ENCODE measurements at places on chromosomes 6 and 20.

GRCh38 chr6:3259491-3259958 lies 778 bp downstream of the PSMG4 start:
- no peak for DNase-seq

GRCh38 chr20:34475979-34476736 lies 40.1 kb upstream of the DYNLRB1 start:
- no peak for DNase-seq

DNA sequence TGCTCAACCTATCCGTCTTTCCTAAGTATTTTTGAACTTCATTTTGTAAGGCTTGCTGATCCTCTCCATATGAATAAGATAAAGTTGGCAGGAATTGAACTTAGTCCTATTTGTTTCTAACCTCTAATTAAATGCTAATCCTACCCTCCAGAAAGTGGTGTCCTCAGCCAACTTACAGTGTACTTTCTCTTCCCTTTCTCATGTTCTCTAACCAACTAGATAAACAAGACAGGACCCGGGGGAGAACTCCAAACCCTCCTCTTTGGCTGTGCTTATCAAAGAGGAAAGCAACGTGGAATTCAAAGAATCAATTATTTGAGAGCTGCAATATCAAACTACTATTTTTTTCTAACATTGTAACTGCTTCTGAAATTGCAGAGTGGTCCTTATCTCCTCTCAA lies 56.5 kb upstream of the NRSN1 start:
- DNase-seq, result no peak

DNA sequence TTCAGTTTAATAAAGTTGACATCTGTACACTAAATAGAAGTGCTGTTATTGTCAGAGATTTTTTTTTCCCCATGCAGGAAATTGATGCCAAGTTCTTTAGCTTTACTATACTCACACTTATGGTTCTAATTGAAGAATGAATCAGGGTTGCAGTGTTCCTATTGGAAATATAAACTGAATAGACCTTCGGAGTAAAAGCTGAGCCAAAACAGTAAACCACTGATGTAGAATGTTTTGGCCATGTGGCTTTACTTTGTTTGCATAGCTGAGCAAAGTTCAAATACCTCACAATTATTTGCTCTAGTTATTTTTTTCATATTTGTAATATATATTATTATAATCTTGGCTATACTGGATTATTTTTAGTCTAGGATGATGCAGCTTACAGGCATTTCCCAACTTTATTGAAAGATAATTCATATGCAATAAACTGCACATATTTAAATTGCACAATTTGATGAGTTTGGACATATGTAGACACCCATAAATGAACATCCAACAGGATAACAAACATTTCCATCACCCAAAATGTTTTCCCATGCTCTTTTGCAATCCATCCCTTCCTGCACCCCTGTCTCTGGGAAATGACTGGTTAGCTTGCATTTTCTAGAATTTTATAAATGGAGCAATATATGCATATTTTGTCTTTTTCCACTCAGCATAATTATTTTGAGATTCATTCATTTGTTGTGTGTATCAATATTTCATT lies 105.8 kb upstream of the NOX3 start:
- DNase-seq, result no peak

DNA sequence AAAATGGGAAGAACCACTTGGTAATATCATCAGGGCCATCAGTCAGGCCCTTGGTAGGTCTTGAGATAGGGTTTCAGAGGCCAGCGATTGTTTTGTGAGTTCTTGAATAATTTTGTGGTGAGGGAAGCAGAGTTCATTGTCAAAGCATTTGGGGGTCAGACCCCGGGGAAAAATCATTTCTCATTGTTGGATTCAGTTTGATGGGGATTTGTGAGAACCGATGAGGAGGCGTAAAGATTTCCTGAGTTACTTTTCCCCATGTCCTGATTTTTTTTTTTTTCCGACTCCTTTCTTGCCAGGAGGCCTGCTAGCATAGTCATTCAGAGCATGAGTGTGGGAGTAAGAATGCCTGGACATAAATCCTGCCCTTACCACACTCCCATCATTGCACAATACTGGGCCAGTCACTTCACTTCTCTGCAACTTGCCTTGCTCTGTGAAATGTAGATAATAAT lies 60.3 kb downstream of the TSHZ2 start:
- no peak for DNase-seq

DNA sequence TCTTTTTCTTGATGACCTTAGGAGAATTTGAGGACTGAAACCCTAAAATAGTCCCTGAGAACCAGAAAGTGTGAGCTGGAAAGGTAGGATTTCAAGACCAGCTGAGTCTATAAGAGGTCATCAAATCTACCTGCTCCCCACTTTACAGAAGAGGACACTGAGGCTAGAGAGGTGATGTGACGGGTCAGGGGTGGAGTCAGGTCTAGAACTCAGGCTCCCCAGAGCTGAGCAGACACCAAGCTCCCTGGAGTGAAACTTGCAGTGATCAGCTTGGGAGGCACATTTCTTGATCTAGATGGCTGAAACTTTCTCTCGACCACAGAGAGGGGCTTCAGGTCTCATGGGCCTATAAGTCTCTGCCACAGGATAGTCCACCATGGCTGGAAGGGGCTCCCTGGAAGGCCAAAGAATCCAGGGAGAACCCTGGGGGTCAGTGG lies 55.1 kb downstream of the HNF4A start:
- DNase-seq, result no peak

- DNase-seq, result no peak
Observed at GRCh38 chr20:20992686-20993360, 113.3 kb downstream of the LINC00237 start.

DNA sequence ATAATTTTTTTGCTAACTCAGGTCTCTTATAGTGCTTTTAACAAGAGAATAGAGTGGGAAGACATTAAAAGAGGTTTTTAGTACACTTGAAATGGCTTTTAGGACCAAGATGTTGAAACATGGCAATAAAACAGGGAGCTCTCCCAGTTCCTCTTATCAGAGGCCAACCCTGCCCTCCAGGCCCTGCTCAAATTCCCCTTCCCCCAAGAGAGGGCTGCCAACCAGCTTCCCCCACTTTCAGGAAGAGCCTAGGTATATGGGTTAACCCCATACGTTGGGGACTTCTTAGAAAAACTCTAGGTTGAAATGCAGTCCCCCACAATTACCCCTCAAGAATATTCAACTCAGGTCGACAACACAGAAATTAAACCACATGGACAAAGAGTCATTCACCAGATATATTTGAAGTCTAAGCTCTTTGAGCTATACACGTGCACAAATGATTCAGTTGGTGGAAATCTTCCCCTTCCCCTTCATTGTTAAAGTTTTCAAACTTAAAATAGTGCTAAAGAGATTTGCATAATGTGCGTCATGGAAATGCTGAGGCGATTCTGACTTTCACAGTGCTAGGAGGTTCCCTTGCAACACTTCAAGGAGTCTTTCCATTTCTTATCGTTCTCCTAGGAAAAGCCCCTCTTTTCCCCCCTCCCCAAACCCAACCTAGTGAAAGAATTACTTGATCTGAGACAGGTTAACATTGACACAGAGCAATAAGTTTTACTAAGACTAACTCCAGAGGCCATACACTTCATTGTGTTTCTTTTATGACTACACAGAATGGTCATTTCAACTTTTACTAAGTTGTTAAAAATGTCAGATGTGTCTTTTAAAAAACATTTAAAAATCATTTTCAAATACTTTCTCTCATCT lies 49.8 kb upstream of the ENPP5 start:
- DNase-seq, result no peak

GRCh38 chr6:90497411-90497810 lies 89.5 kb downstream of the MAP3K7 start:
- DNase-seq, result no peak

GRCh38 chr20:24819331-24819965 lies 129.6 kb upstream of the CST7 start:
- no peak for DNase-seq

DNA sequence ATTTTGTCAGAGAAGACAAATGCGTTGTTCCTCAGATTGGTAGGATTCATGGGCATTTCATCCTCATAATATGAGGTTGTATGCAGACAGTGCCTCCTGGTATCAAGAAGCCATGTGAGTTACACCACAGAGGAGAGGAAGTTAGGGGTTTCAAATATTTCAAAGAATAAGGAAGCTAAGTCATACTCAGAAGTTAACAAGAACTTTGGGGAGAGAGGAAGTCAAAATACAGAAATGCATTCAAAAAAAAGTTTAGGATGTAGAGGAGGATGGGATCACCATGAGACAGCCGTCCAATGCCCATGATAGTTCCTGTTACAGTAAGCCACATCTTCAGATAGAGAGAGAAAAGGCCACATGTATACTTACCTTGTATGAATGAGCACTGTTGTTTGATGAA lies 22.3 kb downstream of the HLA-DOB start:
- no peak for DNase-seq

- DNase-seq, result no peak
Observed at GRCh38 chr6:106287215-106287614, 38.3 kb downstream of the ATG5 start.

- DNase-seq, result no peak
Observed at GRCh38 chr20:53602661-53603060, 9.0 kb upstream of the ZNF217 start.

GRCh38 chr6:112466373-112467151 lies 119.4 kb downstream of the RFPL4B start:
- no peak for DNase-seq

GRCh38 chr6:53441761-53442160 lies 93.0 kb upstream of the ELOVL5 start:
- DNase-seq, result no peak

- no peak for DNase-seq
Observed at GRCh38 chr6:24273096-24273870, 84.6 kb downstream of the DCDC2 start.

DNA sequence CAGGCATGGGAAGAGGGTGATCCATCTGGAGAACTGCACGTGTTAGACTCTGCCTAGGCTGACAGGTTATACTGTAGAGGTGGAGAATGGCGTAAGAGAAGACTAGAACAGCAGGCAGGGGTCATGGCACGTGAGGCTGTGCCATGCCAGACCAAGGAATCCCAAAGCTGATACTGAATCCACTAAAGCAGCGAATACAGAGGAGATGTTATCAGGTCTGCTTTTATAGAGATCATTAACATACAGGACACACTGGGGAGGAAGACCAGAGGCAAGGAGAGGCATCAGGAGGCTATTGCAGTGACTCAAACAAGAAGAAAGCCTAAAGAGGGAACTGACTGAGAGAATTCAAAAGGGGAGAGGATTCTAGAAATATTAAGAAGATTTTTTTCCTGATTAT lies 12.9 kb downstream of the PHACTR1 start:
- DNase-seq, result no peak

DNA sequence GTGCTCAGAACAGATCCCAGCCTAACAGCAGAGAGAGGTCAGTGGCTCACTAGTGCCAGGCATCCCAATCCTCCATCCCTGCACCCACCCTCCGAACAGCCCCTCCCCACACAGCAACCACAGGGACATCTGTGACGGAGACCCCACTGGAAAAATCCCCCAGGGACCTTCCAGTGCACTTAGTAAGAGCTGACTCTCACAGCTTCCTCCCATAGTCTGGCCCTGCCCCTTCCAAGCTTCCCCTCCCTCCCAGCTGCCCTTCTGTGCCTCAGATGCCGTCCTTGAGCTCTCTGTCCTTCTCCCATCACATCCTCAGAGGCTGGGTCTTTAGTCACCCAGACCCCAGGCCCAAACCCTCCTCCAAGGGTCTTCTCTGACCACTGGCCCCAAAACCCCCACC lies 9.7 kb upstream of the THBS2 start:
- DNase-seq, result no peak

- no peak for DNase-seq
Observed at GRCh38 chr20:49859807-49860206, 47.2 kb downstream of the SLC9A8 start.

DNA sequence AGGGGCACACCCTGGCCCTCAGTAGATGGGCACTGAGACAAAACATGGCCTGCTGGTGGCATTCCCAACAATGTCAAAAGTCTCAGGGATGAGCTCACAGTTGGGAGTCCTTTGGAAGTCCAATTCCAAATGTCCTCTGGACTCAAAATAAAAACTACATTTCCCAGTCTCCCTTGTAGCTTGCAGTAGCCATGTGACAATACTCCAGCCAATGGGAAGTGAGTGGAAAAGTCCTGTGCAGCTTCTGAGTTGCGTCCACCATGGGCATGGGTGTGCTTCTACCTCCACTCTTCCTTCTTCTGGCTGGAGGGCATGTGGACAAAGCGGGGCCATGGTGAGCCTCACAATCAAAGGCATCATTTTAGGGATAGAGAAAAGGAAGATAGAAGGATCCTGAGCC lies 5.8 kb upstream of the ADAM33 start:
- DNase-seq, result no peak

DNA sequence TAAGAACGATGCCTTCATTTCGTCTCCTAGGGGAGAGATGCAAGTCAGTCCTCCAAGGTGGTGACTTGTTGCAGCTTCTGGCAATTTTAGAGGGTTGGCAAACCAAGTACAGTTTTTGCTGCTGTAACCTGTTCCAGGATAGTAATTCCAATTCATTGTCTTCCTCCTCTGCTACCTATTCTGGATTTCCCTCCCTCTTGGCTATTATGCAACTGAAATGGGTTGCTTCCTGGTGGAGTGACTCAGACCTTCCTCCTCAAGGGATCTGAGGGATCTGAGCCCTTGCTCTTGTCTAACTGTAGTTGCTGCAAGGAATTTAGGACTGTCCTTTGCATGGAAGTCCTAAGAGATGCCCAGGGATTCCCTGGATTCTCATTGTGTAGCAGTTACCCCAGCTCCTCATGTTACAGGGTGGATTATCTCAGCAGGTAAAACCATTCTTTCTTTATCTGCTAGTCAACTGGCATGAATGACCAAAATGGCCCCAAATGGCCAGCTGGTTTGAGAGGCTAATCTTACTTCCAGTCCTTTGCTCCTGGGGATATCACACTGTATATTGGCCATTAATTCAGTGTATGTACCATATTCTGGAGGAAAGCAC lies 17.6 kb upstream of the ELMO2 start:
- no peak for DNase-seq

GRCh38 chr6:149923327-149923986 lies 536 bp upstream of the RAET1G start:
- DNase-seq, result no peak

DNA sequence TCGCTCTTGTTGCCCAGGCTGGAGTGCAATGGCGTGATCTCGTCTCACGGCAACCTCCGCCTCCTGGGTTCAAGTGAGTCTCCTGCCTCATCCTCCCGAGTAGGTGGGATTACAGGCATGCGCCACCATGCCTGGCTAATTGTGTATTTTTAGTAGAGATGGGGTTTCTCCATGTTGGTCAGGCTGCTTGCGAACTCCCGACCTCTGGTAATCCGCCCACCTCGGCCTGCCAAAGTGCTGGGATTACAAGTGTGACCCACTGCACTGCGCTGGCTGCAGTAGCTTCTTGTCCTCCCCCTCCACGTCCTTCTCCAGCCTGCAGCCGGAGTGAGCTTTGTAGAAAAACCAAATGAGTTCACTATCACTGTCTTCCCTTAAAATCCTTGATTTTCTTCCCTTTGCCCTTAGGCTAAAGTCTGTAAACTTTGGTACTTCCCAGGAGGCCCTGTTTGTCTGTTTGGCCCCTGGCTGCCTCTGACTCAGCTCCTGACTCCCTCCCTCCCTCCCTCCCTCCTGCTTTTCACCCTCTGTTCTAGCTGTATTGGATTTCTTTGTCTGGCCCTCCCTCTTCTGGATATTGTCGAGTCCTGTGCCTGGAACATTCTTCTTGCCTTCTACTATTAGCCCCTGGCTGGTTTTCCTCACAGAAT lies 12.9 kb downstream of the PARD6B start:
- DNase-seq, result no peak

GRCh38 chr6:150598401-150598800 lies 1.3 kb upstream of the PLEKHG1 start:
- DNase-seq, result no peak

Measured in activated naive CD4-positive, alpha-beta T cell (primary cell).